Bone marrow (tissue), 2 donors: ENCODE measurements at places on chromosomes 11 and 22.

DNA sequence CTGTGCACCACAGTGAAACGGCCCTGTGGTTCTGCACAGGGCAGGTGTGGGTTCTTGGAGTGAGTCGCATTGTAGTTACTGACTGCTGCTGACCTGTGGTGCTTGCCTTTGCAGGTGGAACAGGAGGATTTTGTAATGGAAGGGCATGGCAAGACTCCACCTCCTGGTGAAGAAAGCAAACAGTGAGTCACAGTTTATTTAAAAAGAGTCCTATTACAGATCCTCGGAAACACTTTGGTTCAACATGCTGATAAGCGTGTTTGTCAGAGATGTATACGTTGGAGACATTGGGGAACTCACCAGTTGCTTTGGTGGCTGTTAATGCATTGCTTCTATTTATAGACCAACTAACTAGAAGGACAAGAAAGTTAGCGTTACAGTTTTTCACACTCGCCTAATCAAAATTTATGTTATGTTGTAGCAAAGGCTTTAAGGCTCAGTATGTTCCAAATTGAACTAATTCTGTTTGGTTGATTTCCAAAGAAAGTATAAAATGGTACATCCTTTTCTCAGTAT, 21.7 kb upstream of the TNRC6B start:
- DNase-seq = no peak

DNA sequence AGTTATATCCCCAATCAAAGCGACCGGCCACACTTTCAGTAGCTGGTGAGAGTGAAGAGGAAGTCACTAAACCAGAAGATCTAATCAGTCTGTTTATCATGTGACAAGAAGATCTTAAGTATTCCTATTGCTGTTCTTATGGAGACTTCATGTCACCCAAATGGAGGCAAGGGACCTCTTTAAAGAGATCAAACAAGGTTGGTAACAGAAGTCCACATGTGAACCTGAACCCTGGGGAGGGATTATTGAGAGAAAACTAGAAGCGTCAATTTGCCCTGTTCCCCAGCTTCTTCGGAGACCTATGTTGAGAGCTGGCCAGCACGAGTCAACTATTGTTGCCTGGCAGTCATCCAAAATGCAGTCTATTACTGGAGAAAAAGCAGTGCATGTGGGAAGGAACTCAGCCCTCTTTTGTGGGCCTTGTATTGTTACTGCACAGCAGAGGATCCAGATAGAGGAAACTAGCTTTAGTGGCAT, 76.9 kb upstream of the CTSC start:
- no peak for DNase-seq

GRCh38 chr11:86116386-86116726, 47.5 kb upstream of the PICALM start:
- DNase-seq = no peak

- DNase-seq = no peak
Observed at GRCh38 chr22:22916215-22916951, 28.8 kb downstream of the IGLL5 start.

GRCh38 chr11:62842171-62842741, 2.9 kb upstream of the WDR74 start:
- no peak for DNase-seq

DNA sequence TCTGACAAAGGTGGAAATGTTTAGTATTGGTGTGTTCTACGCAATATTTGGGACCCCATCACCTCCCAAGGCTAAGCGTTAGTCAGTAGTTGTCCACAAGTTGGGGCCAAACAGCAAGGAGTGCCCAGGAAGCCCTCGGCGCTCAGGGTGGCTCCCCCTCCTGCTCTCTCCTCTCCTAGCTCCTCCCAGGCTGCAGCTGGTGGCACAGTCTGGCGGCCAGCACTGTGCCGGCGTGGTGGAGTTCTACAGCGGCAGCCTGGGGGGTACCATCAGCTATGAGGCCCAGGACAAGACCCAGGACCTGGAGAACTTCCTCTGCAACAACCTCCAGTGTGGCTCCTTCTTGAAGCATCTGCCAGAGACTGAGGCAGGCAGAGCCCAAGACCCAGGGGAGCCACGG, 16.8 kb downstream of the CD5 start:
- no peak for DNase-seq

DNA sequence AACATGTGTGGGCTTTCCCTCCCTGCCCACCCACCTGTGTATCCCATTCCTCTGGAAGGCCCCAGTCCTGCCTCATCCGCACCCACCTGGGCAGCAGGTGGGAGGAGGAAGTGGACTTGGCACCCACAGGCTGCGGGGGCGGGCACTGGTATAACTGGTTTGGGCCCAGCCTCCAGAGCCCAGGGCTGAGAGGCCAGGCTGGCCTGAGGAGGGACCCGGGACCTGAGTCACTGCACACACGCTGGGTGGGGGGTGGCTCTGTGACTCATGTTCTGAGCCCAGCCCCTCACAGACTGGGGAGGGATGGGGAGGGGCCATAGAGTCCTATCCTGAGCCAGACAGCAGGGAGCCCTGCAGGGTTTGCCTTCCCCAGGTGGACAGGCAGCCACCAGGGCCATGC, 16.7 kb downstream of the PHLDA2 start:
- DNase-seq = no peak

GRCh38 chr22:21778705-21779363, 43.2 kb upstream of the YPEL1 start:
- no peak for DNase-seq

- DNase-seq = no peak
Observed at GRCh38 chr11:2574553-2575535, 125.0 kb downstream of the KCNQ1OT1 start.

DNA sequence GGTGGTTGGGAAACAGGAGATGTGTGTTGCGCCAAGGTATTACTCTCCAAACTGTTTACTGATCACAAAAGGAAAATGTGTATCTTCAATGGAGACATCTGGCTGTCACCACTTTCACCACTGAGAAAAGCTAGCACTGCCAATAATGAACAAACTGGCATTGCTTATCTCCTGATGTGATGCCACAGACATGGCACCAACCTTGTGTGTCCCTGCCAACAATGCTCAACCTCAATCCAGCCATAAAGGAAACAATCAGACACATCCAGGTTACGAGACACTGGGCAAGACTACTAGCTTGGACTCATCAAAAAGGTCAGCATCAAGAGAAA, 28.1 kb downstream of the GNB1L start:
- no peak for DNase-seq

DNA sequence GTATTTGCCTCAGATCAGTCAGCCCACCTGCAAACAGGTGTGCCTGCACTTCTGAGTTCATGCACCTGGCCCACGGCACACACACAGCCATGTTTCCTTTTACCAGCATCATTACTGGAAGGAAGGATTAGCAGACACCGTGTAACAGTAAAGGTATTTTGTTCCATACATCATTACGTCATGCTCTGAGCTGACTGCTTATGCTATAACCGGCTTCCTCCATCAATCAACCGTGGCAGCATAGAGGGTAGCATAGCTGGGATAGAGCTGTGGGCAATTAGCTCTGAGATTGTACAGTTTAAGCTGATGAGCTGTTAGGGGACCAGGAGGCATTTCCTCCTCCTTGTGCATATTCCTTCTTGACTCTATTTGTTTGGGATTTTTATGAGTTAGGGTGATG, 102.4 kb downstream of the ME3 start:
- no peak for DNase-seq

GRCh38 chr22:42883121-42883520, 26.0 kb upstream of the ARFGAP3 start:
- DNase-seq = no peak

GRCh38 chr11:12535321-12535720, 138.9 kb upstream of the TEAD1 start:
- DNase-seq = no peak

DNA sequence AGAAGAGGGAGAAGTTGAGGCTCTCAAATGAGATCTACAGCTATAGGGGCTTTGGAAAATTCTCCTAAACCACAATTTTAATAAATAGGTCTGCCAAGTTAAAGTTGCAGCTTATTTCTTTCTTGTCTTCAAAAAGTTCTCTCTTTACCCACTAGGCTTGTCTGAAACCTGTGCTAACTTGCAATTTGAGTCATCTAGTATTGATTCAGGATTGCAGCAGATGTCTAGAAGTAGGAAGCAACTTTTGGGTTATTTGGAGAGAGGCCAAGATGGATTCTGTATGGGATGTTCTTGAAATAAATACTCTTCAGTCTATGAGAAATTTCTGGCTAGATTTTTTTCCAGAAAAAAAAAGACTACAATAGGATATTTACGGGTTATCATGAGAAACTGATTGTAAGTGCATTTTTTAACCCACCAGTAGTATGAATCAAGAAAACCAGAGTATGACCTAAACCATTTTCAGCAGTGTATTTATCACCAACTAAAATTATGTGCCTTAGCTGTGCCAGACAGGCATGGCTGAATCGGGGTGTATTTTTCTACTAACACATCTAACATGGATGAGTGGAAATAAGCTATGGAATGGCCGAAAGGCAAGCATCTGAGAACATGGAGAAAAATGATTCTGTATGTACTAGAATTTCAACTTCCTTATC, 4.9 kb upstream of the RAB38 start:
- no peak for DNase-seq

DNA sequence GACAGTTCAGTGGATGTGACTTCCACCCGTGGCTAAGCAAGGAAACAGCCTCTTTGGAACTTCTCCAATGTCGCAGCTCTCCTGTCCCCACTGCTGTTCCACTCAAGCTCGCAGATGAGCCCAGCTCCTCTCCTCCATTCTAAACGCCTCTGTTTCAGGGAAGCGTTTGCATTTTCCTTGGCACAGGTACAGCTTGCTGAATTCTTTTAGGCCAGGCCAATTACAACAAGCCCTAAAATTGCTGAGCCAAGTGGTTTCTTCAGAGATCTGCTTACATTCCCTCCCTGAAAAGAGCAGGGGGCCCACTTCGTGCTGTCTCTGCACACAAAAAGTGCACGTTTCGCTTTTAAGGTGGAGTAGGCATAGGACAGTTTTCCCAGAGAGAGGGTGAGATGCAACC, 91.5 kb upstream of the BLID start:
- DNase-seq = no peak

- no peak for DNase-seq
Observed at GRCh38 chr11:99881610-99882009, 805.5 kb upstream of the ARHGAP42 start.

- no peak for DNase-seq
Observed at GRCh38 chr22:27381552-27381951, 420.0 kb downstream of the MN1 start.

GRCh38 chr11:39690856-39691255, 1768.6 kb downstream of the LRRC4C start:
- no peak for DNase-seq

DNA sequence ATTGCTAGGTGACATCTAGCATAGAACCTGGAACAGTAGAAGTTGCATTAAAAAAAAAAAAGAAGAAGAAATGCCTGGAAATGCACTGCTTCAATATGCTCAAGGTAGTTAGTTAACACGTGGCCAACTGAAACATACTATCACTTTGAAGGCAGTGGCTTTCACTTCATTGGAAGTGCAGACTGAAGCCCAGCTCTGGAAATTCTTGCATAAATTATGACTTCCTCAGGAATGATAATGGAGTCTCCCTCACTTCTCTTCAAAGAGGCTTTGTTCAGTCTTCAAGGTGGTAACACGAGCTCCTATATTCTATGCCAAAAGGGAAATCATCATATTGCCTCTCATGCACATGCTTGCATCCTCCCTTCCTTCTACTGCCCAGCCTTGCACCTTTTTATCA, 715.9 kb upstream of the API5 start:
- no peak for DNase-seq

- DNase-seq = no peak
Observed at GRCh38 chr22:32518848-32519247, 44.2 kb downstream of the FBXO7 start.

DNA sequence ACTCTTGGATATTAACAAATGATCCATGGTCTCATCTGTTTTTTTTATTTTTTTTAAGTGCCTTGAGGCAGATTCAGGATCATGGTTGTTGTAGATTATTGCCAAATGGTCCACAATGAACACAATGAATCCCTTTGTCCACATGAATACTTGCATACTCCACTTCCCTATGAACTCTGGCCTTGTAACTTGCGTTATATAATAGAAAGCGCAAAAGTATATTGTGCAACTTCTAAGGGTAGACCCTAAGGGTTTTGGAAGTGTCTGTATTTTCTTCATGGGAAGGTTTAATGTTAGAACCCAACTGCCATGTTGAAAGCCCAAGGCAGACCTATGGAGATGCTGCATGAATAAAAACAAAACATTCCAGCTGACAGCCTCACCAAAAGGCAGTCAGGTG, 8.1 kb upstream of the OR5AL1 start:
- DNase-seq = no peak

DNA sequence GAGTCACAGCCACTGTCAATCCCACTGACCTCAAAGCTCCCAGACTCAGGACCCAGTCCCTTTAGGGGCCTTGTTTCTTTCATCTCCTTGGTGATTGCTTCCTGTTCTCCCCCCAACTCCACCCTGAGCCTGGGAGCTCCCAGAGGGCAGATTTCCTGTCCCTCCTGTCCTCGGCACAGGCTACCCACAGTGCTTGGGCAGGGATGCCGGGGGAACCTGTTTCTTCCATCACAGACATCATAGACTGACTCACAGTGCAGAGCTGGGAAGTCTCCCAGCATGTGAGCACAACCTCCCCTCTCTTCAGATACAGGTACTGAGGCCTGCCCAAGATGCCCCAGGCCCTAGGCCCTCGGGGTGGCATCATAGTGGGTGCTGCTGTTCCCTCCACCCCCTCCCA, 16.6 kb downstream of the TRIM29 start:
- DNase-seq = no peak

- DNase-seq = no peak
Observed at GRCh38 chr22:19902245-19902715, 39.3 kb upstream of the COMT start.

DNA sequence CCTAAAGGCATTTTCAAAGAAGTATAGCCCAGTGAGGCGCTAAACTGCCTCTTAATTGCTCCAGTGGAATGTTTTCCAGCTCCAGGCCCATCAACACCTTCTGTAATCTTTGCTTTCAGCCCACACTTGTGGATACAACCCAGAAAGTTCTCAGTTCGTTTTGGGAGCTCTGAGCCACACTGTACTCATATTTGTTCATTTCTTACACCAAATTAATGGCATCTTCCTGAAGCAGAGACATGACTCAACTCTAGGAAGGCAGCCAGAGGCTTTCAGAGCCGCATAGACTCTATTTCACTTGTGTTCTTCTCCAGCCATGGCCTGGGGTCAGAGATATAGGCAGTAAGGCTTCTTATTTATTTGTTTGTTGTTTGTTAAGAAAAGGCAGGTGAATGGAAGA, 175.5 kb upstream of the NCAM1 start:
- DNase-seq = no peak

DNA sequence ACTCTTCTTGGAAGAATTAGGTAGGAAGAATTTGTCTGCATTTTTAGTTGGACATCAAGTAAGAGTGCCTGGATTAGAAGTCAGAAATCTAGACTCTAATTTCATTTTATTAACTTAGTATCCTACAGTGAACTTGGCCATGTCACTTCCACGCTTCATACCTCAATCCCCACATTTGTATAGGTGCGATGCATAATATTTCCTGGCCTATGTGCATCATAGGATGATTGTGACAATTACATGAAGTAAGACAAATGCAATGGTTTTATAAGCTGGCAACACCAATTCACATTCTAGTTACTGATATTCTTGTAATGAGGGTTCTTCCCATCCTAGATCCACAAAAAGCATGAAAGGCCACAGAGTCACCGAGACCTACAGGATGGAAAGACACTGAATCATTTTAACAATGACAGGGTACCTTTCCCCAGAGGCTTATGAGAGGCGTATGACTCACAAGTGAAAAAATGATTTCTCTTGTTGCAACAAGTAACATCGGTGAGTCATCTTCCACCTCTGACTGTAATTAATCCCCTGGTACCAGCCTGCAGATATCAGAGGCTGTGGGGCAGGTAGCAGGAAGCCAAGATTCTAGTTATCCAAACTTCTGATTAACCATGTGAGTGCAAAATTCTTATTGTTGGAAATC, 56.0 kb upstream of the OR5AK2 start:
- no peak for DNase-seq
